CD8-positive, alpha-beta T cell (primary cell): ENCODE measurements at places on chromosomes 16 and 17. TPM values are rescaled to one million over a fixed set of nuclear protein-coding genes. Genes with fewer than 3 reads are reported as not detected.

The KRT39 gene
- total RNA-seq: not detected

The KRT32 gene
- not detected for total RNA-seq

DNA sequence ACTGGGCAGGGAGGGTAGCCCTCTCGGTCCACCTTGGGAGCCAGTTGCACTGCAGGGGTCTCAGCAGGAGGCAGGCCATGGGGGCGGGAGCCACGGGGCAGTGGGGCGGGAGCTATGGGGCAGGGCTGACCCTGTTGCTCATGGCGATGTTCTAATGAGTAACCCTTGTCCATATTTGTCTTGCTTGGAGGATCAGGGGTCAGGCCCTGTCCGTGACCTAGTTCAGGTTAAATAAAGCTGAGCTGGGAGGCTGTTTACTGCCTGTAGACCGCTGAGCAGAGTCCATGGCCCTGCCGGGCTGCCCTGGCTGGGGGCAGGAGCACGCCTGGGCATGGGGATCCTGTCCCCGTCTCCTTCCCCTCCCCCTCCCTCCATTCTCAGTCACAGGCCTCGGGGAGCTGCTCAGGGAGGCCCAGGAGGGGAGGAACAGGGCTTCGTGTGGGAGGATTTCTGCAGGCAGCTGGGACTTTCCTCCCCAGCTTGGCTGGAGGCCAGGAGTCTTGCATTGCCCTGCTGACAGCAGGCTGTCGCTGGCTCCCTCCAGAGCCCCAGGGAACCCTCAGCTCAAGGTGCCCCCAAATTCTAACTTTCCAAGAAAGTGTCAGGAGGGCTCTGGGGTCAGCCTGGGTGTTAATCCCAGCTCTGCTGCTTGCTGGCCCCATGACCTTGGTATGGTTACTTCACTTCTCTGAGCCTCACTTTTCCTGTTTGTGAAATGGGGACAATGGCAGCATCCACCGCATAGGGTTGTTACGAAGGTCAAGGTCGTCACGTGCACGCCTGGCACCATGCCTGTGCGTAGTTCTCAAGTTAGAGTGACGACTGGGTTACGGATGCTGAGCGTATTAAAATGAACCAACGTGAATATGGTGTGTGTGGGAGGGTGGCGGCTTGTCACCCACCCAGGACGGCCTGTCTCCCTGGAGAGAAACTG lies 6.1 kb upstream of the SERPINF2 start:
- DNase-seq: no peak

The NACA2 gene
- total RNA-seq: 0.61 TPM

The ZFP3 gene
- total RNA-seq: 2.7 TPM

The SMPD3 gene
- 0.25 TPM for total RNA-seq

- no peak for DNase-seq
Observed at GRCh38 chr16:70255574-70255973, 3.8 kb upstream of the EXOSC6 start.

The HEATR9 gene
- 2.1 TPM for total RNA-seq

The IL32 gene
- 127 TPM for total RNA-seq

The SRCIN1 gene
- total RNA-seq: 0.52 TPM

The NPIPB8 gene
- 0.69 TPM for total RNA-seq

DNA sequence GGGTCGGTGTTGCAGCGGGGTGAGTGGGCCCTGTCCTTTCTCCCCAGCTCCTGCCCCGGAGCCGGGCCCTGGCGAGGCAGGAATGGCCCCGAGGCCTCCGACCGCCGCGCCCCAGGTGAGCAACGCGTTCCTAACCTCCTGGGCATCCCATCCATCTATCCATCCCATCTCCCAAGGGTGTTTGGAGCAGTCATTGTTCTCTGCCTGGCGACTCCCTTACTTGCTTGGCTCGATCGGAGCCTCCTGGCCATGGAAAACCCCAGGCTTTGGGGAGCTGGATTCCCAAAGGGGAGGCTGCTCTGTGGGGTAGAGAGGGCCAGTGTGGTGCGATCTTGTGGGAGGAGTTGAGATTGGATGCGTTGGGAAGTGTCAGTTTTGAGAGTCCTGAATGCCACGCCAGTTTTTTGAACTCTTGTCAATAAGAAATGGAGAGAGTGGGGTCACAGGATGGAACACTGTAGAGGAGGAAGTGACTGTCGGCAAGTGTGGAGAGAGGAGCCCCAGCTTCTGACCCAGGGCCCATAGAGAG lies 684 bp downstream of the ZFP90 start:
- DNase-seq: no peak

The KIF18B gene
- 0.11 TPM for total RNA-seq

GRCh38 chr16:12024429-12024828 lies 47.9 kb downstream of the SNX29 start:
- no peak for DNase-seq

DNA sequence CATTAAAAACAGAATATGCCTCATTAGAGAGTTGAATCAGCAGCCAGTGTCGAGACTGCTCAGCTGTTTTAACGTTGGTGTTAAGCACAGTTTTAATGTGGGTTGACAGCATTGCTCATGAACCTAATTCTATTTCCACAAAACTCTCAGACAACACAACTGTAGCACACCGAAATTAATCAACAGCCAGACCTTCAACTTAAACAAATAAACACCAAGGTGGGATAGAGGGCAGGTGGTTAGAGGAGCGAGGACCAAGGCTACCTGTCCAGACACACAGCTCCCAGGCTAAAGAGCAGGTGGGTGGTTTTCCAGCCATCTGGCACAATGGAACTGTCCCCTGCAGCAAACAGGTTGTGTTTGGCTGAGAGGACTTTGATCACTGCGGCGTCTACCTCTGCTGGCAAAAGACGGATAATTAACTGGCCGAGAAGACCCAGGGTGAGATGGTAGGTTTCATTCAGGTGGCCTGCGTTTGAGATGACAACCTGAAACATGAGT lies 69.6 kb upstream of the ATP2A3 start:
- DNase-seq: no peak

DNA sequence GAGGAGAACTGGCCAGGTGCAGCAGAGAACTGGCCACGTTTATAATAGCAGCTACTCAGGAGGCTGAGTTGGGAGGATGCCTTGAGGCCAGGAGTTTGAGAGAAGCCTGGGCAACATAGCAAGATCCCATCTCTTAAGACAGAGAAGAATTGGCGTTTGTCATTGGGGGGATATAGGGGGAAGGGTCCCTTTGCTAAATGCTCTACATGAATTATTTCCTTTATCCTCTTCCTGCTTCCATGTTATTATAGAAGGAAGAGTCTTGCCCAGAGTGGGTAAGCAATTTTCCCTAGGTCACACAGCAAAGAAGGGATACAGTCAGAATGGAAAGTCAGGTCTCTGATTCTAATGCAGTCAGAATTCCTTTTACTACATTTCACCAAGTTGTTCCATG lies 68.0 kb downstream of the MYH11 start:
- no peak for DNase-seq

The WSCD1 gene
- total RNA-seq: not detected

DNA sequence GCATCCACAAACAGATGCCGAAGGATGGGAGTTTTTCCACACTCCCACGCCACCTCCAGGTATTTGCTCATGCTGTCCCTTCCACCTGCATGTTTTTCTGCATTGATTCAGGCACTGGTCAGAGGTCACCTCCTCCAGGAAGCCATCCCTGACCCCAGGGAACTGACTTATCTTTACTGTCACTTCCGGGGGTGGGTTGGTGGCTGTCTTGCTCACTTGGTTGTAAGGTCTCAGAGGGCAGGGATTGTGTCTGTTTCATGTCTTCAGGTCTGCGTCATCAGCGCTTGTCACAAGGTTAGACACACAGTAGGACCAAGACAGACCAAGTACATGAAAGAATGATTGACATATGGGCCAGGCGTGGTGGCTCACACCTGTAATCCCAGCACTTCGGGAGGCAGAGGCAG lies 1.9 kb upstream of the IL4R start:
- DNase-seq: no peak

- DNase-seq: no peak
Observed at GRCh38 chr17:60305141-60305540, 86.8 kb downstream of the USP32 start.

- peak; percentile 81 for DNase-seq
Observed at GRCh38 chr17:80195671-80196529, 24.2 kb downstream of the SGSH start.

GRCh38 chr16:66948837-66949225 lies 12.2 kb upstream of the CES3 start:
- no peak for DNase-seq

DNA sequence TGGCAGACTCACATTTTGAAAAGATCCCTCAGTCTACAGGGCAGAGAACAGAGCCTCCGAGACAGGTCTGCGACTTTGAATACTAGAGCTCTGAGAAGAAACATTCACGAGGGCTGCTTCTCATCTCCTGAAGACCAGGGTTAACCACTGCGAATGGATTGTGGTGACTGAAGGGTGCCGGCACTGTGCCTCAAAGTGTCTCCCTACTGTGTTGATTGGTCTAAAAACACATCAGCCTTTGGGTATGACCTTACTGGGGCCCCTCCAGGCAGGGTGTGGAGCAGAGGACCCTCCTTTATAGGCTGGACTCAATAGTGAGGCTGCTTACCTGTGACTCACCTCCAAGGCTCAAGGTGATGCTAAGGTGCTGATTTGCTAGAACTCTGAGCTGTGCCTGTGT lies 2.6 kb upstream of the LGALS9 start:
- DNase-seq: no peak

- DNase-seq: no peak
Observed at GRCh38 chr16:8665529-8665928, 8.9 kb upstream of the ABAT start.

The AGRP gene
- not detected for total RNA-seq

DNA sequence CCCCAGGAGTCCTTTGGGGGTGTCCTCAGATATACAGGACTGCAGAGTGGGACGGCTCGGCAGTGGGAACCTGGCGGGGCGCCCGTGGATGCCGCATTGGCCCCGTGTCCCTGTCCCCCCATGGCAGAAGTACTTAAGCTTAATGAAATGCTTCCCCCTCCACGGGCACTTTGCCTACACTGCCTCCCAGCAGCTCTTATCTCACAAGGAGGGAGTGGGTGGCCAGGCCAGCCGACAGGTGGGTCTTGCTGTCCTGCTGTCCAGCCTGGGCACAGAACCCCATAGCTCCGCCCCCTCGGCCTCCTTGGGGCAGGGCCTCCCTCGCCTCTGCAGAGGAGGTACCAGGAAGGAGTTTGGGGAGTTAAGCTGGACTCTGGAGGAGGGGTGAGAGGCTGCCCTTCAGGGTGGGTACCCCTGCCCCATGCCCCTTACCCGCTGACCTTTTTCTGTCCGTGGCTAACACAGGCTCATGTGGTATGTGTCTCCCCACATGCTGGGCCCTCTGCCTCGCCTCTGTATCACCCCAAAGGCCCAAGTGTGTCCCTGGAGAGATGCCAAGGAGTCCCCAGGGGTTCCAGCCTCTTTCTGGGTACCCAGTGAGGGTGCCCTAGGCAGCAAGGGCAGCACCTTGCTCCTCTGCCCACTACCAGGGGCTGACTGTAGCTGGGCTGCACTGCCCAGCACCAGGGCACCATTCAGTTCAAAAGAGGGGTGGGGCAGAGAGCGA lies 8.7 kb downstream of the THRA start:
- DNase-seq: no peak
